ENCODE measurements at places on chromosomes 12 and 14. TPM values are rescaled to one million over a fixed set of nuclear protein-coding genes. Genes with fewer than 3 reads are reported as not detected.

GRCh38 chr12:69548687-69549086 lies 36.6 kb upstream of the CCT2 start:
- no peak for DNase-seq

GRCh38 chr12:105930557-105931503 lies 207.9 kb downstream of the NUAK1 start:
- no peak for DNase-seq

GRCh38 chr12:78120866-78121560 lies 290.3 kb downstream of the NAV3 start:
- DNase-seq: no peak

DNA sequence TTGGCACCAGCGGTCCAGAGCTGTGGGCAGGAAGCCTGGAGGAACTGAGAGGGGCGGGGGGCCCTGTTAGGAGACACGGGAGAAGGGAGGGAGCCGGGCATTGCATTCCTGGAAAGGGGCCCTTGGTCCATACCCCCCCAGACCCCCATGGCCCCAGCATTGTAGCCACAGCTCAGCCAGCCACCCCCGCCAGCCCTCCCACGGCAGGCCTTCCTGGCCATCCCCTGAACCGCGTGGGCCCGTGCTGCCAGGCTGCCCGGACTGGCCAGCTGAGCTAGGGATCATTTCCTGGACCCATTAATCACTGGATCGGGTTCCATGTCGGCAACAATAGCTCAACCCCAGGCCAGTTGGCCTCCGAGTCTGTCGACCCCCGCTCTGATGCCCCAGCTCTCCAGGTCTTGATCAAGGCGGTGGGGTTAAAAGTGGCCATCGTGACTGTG lies 39.8 kb upstream of the DIO3 start:
- no peak for DNase-seq

GRCh38 chr12:72889791-72890190 lies 617.6 kb downstream of the TRHDE start:
- DNase-seq: no peak

DNA sequence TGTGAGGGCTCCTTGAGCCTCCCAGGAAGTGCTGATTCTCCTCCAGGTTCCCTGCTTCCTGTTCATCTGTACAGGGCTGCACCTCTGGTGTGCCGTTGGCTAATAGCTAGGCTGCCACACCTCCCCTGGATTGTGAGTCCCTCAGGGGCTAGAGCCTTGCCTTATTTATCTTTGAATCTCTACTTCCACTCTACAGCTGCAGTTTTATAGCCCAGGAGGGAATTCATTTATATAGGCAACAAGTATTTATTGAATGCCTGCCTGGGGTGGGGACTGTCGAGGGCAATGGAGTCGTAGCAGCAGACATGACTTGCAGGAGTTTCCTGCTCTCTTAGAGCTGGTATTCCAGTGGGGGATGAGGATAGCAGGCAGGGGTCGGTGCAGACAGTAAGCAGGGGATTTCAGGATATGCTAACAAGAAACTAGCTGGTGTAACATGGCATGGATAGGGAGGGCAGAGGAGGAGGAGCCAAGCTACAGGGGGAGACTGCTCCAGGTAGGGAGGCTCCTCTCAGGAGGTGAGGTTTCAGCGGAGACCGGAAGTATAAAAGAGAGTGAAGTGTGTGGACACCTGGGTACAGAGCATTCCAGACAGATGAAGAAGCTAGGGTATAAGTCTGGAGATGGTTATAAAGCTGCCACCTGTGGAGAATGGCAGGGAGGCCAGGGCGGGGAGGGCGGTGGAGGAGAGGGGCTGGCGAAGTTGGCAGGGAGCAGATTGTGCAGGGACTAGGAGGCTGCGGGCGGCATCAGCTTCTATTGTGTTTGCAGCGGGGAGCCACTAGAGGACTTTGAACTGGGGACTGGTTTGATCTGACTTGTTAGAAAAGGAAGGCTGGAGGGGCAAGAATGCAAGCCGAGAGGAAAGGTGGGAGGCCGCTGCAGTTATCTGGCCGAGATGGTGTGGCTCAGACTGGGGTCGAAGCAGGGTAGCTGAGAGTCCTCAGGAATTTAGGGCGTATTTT lies 17.2 kb downstream of the USP30 start:
- DNase-seq: no peak

Gene ARHGEF25
- 23.0 TPM for total RNA-seq

Gene TGM1
- total RNA-seq: 3.3 TPM
